AG10803 (cell line): ENCODE measurements at places on chromosomes 16 and 17.

DNA sequence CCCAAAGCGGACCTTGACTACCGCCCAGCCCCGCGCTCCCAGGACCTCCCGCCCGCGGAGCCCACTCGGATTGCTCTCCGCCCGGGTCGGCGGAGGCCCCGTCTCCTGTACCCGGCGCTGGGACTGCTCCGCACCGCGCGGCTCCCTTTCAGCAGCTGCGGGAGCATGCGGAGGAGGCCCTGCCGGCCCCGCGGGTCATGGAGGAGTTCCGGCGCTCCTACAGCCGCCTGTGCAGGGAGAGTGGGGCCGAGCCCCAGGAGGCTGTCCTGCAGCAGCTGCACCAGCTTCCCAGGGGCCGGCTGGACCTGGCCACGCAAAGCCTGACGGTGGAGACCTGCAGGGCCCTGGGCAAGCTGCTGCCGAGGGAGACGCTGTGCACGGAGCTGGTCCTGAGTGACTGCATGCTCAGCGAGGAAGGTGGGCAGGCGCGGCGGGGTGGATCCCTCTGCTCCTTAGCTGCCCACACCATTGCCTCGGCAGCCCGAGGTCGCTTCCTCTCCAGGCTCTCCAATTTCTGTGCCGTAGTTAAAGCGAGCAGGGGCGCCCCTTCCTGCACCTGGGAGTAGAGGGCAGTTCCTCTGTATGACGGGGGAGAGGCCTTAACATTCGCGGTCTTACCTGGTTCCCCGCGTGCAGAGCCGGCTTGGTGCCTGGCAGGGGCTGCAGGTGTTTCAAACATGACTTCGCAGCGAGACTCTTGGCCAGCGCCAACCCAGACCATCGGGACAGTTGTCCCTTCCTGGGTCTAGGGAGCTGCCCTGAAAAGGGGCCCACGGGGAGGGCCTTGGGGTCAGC lies 539 bp downstream of the LRRC45 start:
- no peak for DNase-seq

GRCh38 chr17:48131216-48131824 lies 23.8 kb downstream of the SNX11 start:
- DNase-seq = peak; percentile 59

DNA sequence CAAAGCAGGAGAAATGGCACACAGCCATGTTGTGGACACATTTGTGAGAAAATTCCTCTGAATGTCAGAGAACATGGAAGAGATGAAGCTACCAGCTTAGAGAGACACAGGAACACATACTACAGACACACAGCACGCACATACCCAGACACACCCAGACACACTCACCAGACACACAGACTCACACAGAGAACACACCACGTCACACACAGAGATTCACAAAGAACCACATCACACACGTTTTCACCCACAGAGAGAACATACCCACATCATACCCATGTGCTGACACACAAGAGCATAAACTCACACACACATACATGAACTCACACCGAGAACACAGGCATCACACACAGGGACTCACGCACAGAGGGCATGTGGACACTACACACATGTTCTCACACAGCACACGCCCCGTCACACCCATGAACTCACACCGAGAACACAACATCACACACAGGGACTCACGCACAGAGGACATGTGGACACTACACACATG lies 124.9 kb downstream of the METRNL start:
- peak; percentile 42 for DNase-seq

DNA sequence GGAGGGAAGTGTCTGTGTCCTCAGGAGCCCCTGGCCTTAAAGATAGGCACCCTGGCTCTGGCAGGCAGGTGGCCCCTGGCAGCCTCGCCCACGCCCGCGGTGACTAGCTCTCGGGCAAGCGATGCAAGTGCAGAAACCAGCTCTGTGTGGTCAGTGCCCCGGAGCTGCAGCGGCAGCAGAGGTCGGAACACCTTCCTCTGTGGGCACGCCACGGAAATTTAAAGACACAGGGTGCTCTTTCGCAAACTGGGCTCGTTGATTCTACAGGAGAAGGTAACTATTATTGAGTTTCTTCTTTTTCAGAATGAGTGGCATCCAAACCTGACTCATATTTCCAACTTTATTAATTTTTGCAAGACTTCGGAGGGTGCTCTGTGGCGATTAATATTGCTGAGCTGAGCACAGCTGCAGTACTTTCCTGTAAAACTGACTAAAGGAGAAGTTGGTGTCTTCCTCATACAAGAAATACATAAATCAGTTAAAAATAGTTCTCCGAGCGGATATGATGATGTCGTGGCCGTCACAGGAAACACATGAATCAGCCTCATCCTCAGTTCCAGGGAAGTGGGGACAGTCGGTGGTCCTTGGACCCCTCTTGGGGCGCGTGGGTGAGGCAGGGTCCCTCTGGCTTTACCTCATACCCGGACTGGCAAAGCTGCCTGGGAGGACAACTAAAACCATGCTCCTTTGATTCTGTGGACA lies 120.2 kb downstream of the METRNL start:
- peak; percentile 83 for DNase-seq

GRCh38 chr16:23248261-23249194 lies 53.6 kb upstream of the SCNN1B start:
- peak; percentile 9 for DNase-seq

- peak; percentile 80 for DNase-seq
Observed at GRCh38 chr16:69691980-69692911, 34.1 kb downstream of the NQO1 start.

DNA sequence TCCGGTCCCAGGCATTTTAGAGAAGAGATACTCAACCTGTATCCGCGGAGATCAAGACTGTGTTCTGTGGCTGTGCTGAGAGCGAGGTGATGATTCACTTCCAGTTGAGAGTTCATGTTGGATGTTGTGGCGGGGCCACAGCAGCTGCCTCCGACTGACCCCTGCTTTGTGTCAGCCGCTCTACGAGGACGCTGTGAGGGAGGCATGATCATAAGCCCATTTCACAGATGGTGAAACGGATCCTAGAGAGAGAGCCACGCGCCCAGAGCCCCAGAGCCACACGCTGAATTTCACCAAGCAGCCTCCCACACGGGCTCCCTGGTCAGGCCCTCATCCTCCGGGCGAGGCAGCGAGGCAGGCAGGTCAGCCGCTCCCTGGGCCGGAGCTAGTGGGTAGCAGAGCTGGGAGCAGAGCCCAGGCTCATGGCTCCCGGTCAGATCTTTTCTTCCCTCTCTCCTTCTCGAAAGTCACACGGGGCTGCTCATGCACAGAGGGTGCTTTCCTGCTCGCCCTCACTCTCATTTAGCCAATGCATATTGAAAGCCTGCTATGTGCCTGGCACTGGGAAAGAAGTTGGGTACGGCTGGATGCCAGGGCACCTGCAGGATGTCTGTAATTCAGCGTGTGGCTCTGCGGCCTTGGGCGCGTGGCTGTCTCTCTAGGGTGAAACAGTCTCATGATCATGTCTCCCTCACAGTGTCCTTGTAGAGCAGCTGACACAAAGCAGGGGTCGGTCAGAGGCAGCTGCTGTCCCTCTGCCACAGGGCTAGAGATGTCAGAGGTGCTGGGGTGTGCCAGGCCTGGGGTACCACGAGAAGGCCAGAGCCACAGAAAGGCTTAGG lies 155.6 kb upstream of the CHMP6 start:
- DNase-seq = no peak

- DNase-seq = peak; percentile 92
Observed at GRCh38 chr17:80859002-80859941, 132.4 kb upstream of the CHMP6 start.

DNA sequence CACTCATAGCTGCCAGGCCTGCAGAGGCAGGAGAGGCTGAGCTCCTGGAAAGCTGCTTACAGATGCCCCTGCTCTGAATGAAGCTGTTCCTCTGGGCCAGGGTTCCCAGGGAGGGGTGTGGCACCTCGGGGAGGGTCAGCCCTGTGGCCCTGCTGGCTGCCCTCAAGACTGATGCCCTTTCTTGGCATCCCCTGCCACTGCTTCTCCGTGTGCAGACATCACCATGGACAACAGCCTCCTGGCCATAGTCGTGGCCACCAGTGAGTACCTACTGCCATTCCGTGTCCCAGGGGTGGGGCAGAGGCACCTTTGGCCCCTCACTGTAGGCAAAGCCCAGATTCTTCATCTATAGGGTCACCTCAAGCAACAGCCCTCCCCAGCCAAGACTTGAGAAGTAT lies 8.9 kb downstream of the MRPL27 start:
- no peak for DNase-seq

DNA sequence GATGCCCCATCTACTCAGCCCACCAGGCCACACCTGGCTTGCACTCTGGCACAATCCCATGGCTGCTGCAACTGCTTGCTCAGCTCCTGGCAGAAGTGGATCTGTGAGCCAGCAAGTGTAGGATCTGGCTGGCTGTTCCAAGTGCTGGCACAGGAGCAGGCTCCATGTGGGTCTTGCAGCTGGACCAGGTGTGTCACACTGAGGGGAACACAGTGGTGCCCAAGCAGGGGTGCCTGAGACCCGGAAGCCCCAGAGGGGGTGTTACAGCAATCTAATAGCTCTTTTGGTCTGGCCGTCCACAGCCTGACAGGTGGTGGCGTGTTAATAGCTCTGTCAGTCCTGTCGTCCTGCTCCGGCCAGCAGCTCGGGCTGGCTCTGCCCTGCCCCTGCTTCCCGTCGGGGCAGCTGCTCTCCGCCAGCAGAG lies 19.6 kb upstream of the GOT2 start:
- DNase-seq = no peak

GRCh38 chr16:17591655-17592405 lies 121.1 kb upstream of the XYLT1 start:
- DNase-seq = no peak

- DNase-seq = no peak
Observed at GRCh38 chr17:75342996-75343395, 53.8 kb upstream of the SLC25A19 start.

DNA sequence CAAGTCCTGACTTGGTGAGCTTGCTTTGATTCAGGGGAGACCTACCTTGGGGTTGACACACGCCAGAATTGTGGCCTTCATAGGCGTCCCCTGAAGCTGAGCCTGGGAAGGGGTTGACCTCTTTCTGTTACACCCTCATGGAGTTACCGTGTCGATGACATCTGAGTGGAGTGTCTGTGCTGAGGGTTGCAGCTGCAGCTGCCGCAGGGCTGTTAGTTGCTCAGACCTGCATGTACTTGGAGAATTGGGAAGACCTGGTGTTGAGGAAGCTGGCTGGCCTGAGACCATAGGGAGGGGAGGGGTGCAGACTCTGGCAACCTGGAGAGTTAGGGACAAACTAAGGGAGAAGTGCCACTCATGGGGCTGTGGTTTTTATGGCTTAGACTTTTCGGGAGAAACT lies 9.6 kb downstream of the GSE1 start:
- DNase-seq = no peak

GRCh38 chr16:66121466-66121865 lies 245.0 kb upstream of the CDH5 start:
- no peak for DNase-seq

DNA sequence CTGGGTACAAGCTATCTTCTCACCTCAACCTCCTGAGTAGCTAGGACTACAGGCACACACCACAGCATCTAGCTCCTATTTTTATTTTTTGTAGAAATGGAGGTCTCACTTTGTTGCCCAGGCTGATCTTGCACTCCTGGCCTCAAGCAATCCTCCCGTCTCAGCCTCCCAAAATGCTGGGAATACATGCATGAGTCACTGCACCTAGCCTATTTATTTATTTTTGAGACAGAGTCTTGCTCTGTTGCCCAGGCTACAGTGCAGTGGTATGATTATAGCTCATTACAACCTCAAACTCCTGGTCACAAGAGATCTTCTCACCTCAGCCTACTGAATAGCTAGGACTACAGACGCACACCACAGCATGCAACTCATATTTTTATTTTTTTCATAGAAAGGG lies 40.1 kb upstream of the RGS9 start:
- DNase-seq = no peak

GRCh38 chr16:11152677-11153331 lies 103.2 kb downstream of the SOCS1 start:
- no peak for DNase-seq

GRCh38 chr17:5877948-5878347 lies 192.2 kb upstream of the WSCD1 start:
- DNase-seq = peak; percentile 25

DNA sequence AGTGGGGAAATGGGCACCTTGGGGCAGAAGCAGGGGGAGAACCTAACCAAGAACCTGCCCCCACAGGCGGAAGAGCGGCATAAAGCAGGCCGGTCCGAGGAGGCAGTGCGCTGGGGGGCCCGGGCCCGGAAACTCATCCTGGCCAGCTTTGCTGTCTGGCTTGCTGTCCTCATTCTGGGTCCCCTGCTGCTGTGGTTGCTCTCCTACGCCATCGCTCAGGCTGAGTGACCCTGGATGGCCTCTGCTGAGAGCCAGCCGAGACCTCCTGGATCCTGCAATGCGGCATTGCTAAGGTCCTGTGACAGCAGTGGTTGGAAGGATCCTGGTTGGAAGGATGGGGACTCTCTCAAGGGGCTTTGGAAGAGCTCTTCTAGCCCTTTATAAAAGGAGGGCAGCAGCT lies 4.5 kb upstream of the PHKG2 start:
- DNase-seq = no peak

GRCh38 chr16:75996491-75996890 lies 270.2 kb upstream of the CPHXL start:
- no peak for DNase-seq

- DNase-seq = no peak
Observed at GRCh38 chr16:1537138-1537577, 3.7 kb downstream of the TMEM204 start.

- peak; percentile 64 for DNase-seq
Observed at GRCh38 chr17:74089869-74090464, 113.5 kb upstream of the RPL38 start.

DNA sequence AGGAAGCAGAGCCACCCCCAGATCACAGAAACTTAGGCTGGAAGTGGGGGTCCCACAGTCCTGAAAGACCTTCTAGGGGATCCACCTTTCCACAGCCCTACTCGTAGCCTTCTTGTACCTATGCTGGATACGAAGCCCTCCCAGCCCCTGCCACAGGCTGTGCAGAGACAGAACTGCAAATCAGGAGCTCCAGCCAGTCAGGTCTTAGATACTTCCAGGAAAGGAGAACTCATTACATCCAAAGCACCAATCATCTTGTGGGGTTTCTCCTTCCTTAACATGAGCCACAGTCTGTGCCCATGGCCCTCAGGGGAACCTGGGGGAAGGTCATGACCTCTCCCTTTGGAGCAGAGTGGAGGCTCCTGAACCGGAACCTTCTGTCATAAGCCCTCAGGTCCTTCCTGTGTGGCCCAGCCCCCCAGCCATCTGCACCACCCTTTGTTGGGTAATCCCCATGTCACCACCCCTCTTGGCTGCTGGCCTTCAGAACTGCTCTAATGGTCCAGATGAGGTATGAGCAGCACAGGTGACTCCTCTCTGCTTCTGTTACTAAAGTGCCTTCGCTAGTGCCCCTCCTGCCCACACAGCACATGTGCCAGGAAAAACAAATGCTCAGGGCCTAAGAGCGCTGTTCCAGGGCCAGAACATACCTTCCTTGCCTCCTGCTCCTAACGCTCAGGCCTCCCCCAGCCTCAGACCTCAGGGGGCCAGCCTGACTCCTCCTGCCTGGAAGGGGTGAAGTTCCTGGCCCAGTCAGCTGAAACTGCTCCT lies 14.6 kb downstream of the SRCIN1 start:
- no peak for DNase-seq

DNA sequence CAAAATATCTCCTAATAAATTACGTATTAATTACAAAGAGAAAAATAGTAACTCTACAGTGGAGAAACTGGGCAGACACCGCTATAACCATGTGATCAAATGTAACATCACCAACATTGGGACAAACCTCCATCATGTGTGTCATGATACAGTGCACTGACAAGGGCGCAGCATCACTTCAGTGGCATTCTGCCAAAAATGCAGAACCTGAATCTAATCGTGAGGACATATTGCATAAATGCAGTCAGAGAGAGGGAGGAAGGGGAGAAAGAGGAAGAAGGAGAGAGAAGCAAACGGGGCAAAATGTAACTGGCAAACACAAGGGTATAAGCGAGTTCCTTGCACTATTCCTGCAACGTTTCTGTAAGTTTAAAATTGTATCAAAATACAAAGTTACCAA lies 74.2 kb upstream of the MARCHF10 start:
- DNase-seq = no peak
